ENCODE measurements at places on chromosomes 11 and 22. TPM values are rescaled to one million over a fixed set of nuclear protein-coding genes. Genes with fewer than 3 reads are reported as not detected.

- H3K36me3 ChIP-seq: peaks cover 38% of the 10 kb centered on the region
- DNase-seq: peak; percentile 82
- H3K4me3 ChIP-seq: peak overlapping the region; percentile 94
- no peaks in the 10 kb centered on the region for H3K27me3 ChIP-seq
- H3K27ac ChIP-seq: peak overlapping the region; percentile 97
Measured at GRCh38 chr22:40348025-40348658, 1.8 kb downstream of the ADSL start.

- H3K4me3 ChIP-seq: no peak overlapping the region
- no peak overlapping the region for H3K27ac ChIP-seq
- peaks cover 17% of the 10 kb centered on the region for H3K4me1 ChIP-seq
- H3K27me3 ChIP-seq: no peaks in the 10 kb centered on the region
Measured at GRCh38 chr11:62876712-62877111, 4.0 kb upstream of the SLC3A2 start.

- H3K27me3 ChIP-seq: peaks cover 3% of the 10 kb centered on the region
- H3K4me1 ChIP-seq: peaks cover 8% of the 10 kb centered on the region
- H3K27ac ChIP-seq: no peak within 1 kb of the TSS
- peak; percentile 95 for DNase-seq
- peak within 1 kb of the TSS; percentile 62 for H3K4me3 ChIP-seq
- H3K36me3 ChIP-seq: peaks cover 16% of the 10 kb centered on the region
Measured at GRCh38 chr11:68751331-68751856, at the start of gene TESMIN. TESMIN (minus strand) TSS chr11:68751520; CDS start chr11:68750660, 860 bp downstream.

Gene OR8D1
- not detected for total RNA-seq

Data from activated CD8-positive, alpha-beta T cell treated with anti-CD3 and anti-CD28 coated beads, Interleukin-2, amount 10 ng/mL, durations not matched to agents 7 days and 5 days (primary cell).